ENCODE measurements at places on chromosomes 6 and 20.

- DNase-seq, result no peak
Observed at GRCh38 chr20:37524859-37525708, 2.6 kb downstream of the BLCAP start.

DNA sequence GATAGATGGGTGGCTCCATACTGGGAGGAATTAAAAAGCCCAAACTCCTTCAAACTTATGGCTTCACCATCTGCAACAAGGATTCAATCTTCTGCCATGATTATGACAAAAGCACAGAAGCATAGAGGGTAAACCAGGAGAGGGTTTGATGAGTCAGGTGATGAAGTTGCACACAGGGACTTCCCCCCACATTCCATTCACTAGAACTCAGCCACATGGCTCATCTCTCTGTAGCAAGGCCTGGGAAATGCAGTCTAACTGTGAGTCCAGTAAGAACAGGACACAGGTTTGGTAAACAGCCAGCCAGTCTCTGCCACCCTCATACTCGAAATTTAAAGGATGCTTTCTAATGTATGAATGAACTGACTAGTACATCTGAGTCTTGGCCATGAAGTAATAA lies 142.9 kb downstream of the HIVEP2 start:
- DNase-seq, result no peak

GRCh38 chr20:58604128-58604881 lies 46.8 kb upstream of the STX16 start:
- no peak for DNase-seq

GRCh38 chr6:79373246-79373645 lies 138.8 kb upstream of the HMGN3 start:
- no peak for DNase-seq

DNA sequence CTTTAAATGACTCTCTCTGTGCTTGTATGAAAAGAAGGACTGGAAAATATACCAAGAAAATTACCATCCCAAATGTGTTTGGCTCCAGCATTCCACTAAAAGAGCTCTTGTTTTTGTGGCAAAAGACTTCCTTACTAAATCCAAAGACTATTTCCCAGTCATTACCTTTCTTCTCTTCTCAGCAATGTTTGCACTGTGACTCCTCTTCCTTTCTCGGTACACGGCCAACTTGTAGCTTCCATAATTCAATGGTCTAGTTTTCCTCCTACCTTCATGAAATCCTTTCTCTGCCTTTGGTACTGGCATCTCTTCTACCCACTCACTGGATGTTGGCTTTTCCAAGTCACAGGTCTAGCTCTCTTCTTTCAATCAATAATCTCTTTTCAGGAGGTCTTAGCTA lies 568.5 kb upstream of the JAG1 start:
- DNase-seq, result no peak

GRCh38 chr6:12804952-12805645 lies 88.5 kb downstream of the PHACTR1 start:
- no peak for DNase-seq

- DNase-seq, result no peak
Observed at GRCh38 chr6:64815718-64816117, 891.3 kb downstream of the EYS start.

GRCh38 chr6:37110500-37111461 lies 59.2 kb upstream of the PIM1 start:
- no peak for DNase-seq

GRCh38 chr6:166969390-166970002 lies 13.1 kb upstream of the RNASET2 start:
- DNase-seq, result no peak
